ENCODE measurements at places on chromosomes 1 and 21. TPM values are rescaled to one million over a fixed set of nuclear protein-coding genes. Genes with fewer than 3 reads are reported as not detected.

GRCh38 chr1:61975638-61976037, 219.0 kb upstream of the L1TD1 start:
- DNase-seq, result no peak

DNA sequence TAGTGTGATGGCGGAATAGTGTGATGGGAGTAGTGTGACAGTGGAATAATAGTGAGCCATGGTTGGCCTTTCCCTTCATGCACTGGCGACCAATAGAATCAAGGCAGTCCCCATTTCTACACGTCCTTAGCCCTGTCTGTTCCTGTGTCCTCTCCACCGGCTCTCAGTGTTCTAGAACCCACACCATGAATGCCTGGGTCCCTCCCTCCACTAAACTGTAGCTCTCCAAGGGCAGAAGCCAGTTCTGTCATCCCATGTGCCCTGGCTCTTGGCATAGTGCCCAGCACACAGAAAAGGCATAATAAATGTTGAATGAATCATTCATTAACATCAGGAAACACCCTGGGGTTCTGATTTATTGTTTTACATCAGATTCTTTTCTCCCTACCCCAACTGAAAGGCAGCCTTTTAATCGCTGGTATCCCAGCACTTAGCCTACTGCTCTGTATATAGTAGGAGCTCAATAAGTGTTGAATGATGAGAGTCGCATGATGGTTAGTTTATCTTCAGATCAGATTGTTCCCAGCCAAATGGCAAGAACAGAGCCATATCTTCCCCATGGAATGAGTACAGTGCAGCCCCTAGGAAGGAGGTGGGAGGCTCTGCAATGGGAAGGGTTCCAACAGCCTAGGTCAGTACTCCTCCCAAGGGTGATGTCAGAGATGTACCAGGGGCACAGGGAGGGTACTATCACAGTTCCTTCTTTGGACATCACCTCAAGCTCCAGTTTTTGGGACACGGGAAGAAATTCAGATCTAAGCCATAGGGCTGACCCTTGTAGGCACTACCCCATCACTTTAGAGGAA, 325.7 kb downstream of the HHAT start:
- DNase-seq, result peak; percentile 5

- no peak for DNase-seq
Observed at GRCh38 chr1:191427593-191427992, 730.7 kb upstream of the RGS18 start.

GRCh38 chr21:36701756-36702621, 3.1 kb downstream of the SIM2 start:
- no peak for DNase-seq

- no peak for DNase-seq
Observed at GRCh38 chr21:27825035-27825434, 858.1 kb upstream of the ADAMTS5 start.

The FNDC5 gene
- not detected for total RNA-seq

DNA sequence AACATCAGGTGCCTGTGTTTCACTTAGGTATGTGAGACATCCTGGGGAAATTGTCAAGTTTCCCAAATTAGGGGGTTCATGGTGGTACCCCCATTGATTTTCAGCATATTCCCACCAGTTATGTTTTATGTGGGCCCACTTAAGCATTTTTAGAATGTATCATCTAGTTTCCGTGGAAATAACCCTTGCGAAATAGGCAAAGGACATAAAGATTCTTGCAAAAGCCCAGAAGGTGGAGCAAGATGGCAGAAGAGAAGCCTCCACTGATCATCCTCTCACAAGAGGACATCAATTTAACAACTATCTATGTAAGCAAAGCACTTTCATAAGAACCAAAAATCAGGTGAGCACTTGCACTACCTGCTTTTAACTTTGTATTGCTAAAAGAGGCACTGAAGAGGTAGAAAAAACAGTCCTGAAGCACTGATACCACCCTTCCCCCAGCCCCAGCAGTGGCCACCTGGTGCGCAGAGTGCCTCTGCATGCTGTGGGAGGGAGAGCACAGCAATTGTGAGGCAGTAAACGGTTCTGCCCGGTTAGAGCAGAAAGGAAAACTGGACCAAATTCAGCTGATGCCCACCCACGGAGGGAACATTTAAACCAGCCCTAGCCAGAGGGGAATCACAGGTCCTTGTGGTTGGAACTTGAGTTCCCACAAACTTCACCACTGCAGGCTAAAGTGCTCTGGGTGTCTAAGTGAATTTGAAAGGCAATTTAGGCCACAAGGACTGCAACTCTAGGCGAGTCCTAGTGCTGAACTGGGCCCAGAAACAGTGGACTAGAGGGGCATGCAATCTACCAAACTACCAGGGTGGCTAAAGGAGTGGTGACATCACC, 23.2 kb downstream of the MCOLN2 start:
- DNase-seq, result no peak

The CD247 gene
- total RNA-seq, result 341 TPM

DNA sequence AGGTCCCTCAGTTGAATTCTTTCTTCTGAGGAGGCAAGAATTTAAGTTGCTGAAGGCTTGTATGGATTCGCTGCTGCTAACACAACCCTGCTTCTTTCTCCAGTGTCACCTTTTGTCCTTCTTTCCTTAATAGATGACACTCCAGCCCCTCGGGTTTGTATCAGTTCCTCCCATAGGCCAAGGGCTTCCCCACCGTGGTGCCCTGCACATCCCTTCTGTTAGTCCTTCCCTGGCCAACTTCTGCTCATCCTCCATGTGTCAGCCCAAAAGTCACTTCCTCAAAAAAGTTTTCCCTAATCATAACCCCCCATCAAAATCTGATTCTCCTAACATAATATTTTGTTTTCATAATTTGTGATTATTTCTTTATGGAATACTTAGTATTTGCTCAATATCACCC, 190.4 kb downstream of the RHOU start:
- no peak for DNase-seq

- DNase-seq, result no peak
Observed at GRCh38 chr1:179968994-179969919, 14.6 kb downstream of the CEP350 start.

DNA sequence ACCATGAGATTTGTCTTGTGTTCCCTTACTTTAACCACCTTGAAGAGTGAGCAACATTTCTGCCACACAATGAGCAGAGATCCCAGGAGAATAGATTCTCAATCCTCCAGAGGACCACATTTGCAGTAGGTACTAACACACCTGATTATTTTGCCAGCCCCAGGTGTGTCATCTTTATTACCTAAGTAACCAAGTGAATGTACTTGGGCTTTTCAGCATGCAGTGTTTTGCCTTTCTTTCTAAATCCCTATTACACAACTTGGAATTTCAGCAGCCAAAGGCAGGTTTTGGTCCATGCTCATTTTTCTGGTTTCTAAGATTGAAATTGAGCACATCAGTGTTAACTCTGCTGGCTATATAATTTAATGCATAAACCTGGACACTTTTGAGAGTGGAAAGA, 43.2 kb upstream of the ST6GALNAC5 start:
- DNase-seq, result no peak

DNA sequence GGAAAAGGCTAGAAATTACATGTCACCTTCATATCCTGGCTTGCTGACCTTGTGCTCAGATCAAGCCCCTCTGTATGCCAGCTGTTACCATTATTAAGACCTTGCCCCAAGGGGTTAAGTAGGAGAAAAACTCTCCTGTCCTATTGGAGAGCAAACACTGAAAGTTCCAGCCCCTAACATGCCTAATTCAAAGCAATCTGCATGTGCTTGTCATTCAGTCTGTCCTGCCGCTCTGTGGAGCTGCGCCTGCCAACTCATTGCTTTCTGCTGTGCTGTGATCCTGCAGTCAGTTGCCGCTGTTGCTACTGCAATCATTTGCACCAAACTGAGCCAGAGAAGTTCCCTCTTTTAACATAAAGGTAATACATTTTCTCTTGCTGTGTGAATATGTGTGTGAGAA, 113.4 kb downstream of the DISP1 start:
- no peak for DNase-seq

GRCh38 chr1:206949641-206950040, 3.4 kb upstream of the PIGR start:
- DNase-seq, result no peak

- no peak for DNase-seq
Observed at GRCh38 chr1:31244326-31244725, 4.6 kb upstream of the NKAIN1 start.

The CAPN9 gene
- total RNA-seq, result not detected

DNA sequence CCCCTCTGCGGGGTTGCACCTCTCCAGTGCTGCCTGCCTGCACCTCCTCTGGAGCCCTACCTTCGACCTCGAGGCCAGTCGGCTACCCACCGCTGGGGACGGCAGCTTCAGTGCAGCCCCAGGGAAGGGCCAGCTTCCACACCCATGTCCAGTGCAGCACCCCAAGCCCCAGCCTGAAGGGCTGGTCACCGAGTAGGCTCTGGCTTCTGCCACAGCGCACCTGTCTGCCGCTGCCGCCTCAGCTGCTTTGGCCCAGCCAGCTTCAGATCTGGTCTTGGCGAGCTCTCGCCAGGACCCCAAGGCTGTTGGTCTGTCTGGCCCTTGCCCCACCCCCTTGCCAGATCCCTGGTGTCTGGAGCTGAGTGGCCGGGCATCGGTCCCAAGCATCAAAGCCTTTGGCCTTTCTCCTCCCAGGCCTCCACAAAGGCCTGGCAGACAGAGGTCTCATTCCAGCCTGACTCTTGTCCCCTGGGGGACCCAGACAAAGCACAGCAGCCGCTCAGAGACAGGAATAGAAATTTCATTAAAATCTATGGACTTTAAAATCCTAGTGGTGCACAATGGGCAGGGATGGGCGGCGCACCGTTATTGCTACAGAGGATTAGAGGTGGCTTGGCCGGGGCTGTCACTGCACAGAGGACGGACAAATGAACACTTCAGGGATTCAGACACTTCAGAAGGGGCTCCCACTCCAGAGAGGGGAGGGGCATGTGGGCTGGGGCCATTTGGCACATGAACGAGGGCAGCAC, 4.8 kb downstream of the CCDC24 start:
- DNase-seq, result no peak

DNA sequence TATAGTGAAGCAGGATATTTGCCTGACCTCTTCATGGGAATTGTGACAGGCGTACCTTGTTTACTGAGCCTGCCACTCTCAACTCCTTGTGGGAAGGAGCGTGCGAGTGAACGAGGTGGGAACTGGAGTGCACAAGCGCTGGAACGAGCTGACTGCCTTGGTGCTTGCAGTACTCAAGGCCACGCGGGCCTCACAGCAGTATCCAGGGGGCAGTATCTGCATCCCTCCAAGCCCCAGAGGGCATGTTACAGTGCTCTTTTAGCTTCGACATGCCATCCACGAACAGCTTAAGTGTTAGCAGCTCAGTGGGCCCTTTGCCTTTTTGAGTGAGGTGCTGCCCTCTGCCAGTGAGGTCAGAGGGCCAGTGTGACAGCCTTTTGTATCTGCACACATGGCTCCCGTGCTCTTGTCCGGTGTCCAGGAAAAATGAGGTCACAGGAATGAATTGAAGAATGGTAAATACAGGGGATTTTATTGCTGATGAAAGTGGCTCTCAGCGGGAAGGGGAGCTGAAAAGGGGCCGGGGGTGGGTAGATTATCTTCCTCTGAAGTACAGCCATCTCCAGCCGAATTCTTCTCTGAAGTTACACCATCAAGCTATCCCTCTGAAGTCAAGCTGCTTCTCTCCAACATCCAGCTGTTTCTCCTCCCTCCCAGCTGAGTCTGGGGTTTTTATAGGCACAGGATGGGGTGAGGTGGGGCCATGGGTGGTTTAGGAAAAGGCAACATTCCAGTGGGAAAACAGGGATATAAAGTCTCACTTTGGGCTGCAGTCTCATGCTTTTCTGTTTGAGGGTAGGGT, 69.3 kb downstream of the EPB41 start:
- DNase-seq, result no peak

Data from CD4-positive, alpha-beta memory T cell (primary cell).